ENCODE measurements at places on chromosomes 2 and 18.
A peak's percentile ranks its signal among the peaks of the same experiment; 100 is the strongest.

DNA sequence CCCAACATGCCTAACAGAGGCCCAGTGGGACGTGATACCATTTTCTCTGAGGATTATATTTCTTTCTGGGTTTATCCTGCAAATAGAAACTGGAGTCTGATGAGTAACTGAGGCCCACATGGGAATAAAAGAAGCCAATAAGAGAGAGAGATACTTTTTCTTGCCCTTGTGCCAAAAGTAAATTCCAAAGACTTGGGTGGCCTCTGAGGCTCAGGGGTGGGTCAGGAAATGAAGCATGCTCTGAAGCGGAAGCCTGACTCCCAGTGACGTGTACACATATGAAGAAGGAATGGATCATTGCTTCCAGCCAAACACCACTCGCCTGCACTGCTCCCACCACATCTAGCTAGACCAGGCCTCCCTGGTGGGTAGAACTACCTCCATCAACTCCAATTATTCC is 273.6 kb upstream of the NCKAP5 start:
- DNase-seq = no peak

DNA sequence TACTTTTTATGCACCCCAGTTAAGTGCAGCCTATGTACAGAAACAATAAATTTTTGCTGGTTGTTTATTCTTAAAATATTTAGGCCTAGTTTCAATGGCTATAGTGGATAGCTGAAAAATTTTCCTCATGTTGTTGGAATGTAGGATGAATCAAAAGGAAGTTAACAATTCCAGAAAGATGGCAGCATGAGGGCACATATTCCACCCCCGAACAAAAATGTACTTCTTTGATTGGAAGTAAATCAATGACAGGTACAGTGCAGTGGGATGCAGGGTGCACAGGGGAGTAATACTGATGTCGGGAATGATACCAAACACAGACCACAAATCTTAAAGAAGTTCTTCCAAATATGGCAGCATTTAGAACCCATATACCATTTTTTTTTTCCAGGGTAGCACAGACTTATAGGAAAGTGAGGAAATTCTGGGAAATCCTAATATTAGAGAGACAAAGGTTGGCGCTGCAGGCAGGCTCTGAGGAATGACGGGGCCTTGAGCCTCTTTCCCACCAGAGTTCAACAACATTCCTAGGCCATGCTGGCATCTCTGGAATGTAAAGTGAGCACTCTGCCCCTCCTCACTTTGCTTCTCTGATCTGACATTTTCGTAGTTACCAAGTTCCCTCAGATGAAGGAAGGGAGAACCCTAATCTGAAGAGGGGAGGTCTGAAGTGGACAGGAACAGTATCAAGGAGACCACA is 36.6 kb upstream of the IKZF2 start:
- no peak for DNase-seq

DNA sequence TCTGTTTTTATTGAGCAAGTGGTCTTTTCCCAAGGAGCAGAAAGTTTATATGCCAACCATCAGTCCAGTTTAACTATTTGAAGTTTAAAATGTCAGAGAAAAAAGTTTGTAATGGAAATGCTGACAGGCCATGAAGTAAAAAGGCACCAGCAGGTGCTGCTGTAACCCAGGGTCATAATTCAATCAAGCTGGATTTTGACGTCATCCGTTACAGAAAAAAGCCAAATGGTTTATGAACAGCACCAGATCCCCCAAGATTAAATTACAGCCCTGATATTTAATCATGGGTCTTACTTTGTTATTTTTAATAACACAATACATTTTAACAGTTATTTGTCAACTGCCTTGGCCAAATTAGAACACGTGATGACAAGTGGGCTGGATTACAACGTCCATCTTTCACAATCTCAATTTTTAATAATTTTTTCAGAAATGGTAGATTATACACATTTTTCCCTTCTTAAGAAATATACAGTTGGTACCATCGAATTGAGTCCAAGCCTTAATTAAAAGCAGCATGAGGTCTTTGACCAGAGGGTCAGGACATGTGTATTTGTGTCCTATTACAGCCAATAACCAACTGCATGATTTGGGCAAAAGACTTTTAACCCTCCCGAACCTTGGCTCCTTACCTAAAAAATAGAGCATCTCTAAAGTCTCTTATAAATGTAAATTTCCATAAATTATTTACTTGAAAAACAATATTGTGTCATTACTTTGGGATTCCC is 10.0 kb downstream of the TCF4 start:
- no peak for DNase-seq

DNA sequence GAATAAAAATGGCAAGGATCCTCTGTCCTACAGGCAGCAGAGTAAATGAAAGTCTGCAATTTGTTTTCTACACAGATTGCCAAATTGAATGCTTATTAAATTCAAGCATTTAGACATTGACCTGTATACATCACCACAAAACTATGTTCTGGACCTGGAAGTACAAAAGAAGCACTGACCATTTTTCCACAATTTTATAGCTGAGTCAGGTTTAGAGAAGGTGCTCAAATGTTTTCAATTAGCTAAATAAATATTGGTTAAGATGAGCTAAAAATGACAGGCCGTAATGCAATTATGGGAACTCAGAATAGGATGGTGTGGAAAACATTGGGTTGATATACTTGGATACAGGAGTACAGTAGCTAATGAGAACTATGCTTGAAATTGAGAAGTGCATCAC is 490.7 kb upstream of the MEIS1 start:
- no peak for DNase-seq

- DNase-seq = peak; percentile 58
Observed at GRCh38 chr18:24009651-24010333, 4.8 kb upstream of the TTC39C start.

- DNase-seq = no peak
Observed at GRCh38 chr18:75003764-75004690, 204.9 kb downstream of the PTGR3 start.
